ENCODE measurements at places on chromosomes 16 and 17.

GRCh38 chr17:5499476-5500231, 13.3 kb downstream of the MIS12 start:
- DNase-seq: no peak

DNA sequence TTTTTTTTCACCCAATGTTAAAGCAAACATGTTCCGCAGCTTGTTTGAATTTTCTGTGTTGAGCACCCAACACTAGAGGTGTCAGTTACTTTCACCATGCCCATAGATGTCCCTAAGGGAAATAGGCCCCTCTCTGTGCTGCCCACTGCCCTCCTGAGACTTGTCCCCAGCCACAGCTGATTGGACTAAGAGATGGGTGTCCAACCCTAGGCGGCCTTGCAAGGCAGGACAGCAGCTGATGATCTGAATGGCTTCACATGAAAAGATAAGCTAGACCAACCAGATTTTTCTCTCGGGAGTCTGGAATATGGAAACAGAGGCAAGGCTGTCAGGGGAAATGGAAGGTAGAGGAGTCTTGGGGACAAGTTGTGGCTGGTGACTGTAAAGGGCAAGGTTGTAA, 6.1 kb upstream of the CALB2 start:
- no peak for DNase-seq

- no peak for DNase-seq
Measured at GRCh38 chr17:63966646-63967264, 6.0 kb downstream of the SCN4A start.

- no peak for DNase-seq
Measured at GRCh38 chr16:23155445-23156049, 6.3 kb upstream of the USP31 start.

DNA sequence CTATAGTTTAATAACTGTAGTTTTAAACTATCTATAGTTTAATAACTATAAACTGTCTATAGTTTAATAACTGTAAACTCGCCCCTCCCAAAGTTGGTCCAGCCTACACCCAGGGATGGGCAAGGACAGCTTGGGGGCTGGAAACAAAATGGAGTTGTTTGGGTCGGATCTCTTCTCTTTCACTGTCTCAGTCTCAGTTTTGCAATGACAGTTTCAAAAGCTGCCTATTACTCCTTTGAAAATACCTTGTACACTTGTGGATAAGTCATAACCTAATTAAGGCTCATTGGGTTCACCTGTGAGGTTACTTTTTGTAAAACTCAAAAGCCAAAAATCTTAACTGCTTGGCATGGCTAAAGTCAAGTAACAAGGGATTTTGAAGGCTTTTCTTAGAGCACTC, 31.4 kb downstream of the C16orf54 start:
- DNase-seq: no peak

- DNase-seq: no peak
Measured at GRCh38 chr16:17515421-17516210, 44.9 kb upstream of the XYLT1 start.

GRCh38 chr17:64399767-64400156, 9.1 kb upstream of the PECAM1 start:
- DNase-seq: no peak

DNA sequence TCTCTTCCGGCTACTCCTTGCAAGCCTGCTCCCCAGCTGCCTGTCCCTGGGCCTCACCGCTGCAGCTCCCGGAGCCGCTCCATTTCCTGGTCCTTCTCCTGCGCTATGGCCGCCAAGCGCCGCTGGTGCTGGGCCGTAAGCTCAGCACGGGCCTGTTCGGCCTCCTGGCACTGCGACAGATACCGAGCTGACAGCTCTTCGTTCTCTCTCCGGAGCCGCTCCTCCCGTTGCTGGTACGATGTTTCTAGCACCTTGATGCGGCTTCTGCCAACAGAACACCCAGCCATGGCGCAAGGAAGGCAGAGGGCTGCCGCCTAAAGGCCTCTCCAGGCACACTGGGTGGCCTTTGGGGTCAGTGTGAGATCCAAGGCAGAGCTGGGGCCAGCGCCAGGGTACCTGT, 14.9 kb upstream of the MRPL38 start:
- no peak for DNase-seq

DNA sequence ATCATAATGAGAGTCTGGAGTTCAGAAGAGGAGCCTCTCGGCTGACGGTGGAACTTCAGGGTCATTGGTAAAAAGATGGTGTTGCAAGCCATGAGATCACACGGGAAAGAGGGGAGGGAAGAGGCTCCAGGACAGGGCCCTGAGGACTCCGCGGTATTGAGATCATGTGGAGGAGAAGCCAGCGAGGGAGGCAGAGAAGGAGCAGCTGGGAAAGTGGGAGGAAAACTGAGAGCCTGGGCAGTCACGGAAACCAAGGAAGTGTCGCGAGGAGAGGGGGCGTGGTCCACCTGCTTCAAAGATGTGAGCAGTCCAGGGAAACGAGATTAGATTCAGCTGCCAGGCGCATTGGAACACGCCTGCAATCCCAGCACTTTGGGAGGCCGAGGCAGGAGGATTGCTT, 27.7 kb upstream of the SBK1 start:
- no peak for DNase-seq

- DNase-seq: no peak
Measured at GRCh38 chr17:2191227-2191626, 112.4 kb downstream of the SMG6 start.

- DNase-seq: no peak
Measured at GRCh38 chr17:64085650-64086005, 44.3 kb downstream of the ERN1 start.

GRCh38 chr16:11963706-11964105, 1.3 kb upstream of the TNFRSF17 start:
- no peak for DNase-seq

GRCh38 chr17:70621566-70621965, 452.2 kb downstream of the KCNJ2 start:
- DNase-seq: no peak

GRCh38 chr16:89002851-89003830, 26.1 kb upstream of the CBFA2T3 start:
- no peak for DNase-seq

DNA sequence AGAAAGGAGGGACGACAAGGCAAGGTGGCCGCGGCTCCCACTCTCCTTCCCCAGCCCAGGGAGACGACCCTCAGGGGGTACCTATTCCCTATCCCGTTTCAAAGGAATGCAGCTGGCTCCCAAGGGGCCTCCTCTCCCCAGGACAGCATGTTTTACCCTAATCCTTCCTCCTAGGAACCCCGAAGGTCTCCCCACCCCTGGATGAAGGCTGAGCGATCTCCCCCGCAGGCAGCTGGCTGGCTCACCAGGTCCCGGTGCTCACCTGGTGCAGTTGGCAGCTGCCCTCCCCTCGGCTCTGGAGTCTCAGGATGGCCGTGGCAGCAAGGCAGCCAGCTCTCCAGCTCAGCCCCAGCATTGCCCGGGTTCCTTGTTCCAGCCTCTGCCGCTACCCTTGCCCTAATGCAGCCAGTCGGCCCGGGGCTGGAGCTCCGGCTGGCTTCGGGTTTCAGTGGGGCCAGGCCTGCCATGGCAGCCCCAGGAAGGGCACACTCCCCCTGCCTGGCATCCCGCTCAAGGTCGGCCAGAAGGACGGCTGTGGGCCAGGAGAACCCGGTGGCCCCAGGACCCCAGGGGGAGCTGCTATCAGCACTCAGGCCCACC, 4.6 kb downstream of the CLUH start:
- no peak for DNase-seq

DNA sequence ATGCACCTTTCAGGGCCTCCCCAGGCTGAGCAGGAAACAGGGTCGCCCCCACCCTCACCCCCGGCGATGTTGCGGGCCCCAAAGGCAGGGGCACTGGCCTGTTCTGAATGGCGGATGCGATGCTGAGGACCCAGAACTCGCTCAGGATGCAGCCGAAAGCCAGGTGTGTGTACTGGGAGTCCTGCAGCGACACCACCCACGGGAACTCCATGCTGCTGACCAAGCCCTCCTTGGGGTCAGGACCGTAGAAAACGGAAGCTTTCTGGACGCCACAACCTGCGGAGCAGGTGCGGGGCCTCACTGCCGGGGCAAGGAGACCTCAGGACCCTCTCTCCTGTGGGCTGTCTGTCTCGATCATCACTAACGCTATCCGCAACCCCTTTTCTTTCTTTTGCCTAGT, 4.0 kb downstream of the PRSS54 start:
- DNase-seq: no peak

DNA sequence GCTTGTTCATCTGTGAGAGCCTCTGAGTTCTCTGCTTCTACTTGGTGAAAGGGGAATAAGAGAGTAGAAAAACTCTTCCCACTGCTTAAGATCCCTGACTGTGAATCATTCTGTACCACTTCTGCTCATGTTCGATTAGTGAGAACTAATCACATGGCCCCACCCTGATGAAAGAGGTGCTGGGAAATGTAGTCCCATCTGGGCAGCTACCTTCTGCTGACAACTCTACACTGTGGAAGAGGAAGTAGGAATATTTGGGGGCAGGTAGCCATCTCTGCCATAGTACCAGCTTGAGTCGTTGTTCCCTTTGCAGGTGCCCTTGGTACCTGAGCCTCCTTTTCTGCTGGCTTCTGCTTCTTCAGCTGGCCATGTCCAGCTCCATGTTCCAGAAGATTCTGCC, 29.9 kb downstream of the NKD1 start:
- DNase-seq: no peak

GRCh38 chr17:68707031-68707430, 105.9 kb upstream of the FAM20A start:
- peak; percentile 13 for DNase-seq

GRCh38 chr16:19301931-19302330, 16.4 kb downstream of the CLEC19A start:
- no peak for DNase-seq

DNA sequence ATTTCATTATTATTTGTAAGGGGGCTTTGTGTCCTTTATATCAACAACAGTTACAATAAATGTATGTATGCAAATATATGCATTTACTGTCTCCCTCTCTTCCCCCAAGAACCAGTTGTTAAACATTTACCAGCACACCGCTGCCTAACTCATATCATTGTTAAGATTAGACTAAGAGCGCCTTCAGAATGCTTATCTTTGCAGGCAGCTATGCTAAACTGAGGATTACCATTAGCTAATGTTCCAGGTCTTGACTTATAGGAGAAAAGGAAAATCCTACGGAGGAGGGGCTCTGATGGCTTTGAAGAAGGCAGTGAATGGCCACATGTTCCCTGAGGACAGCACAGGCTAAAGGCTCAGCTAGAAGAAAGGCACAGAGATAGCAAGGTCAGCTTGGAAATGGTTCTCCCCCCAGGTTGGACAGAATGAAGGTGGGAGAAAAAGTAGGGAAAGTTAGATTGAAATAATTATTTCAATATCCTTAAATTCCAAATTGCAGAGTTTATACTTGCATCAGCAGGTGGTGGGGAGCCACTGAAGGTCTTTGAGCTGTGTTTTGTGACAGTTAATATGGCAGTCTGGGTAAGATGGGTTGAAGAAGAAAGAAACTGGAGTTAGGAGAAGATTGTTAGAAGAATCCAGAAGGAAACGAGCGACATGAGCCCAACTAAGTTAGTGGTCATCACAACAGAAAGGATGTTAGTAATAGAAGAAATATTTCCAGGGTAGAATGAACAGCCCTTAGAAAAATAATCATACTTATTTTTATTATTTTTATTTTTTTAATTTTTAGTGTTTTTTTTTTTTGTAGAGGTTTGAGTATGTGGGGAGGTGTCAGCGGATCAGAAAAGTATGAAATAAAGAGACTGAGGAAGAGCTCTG, 87.0 kb upstream of the MAF start:
- DNase-seq: peak; percentile 8

DNA sequence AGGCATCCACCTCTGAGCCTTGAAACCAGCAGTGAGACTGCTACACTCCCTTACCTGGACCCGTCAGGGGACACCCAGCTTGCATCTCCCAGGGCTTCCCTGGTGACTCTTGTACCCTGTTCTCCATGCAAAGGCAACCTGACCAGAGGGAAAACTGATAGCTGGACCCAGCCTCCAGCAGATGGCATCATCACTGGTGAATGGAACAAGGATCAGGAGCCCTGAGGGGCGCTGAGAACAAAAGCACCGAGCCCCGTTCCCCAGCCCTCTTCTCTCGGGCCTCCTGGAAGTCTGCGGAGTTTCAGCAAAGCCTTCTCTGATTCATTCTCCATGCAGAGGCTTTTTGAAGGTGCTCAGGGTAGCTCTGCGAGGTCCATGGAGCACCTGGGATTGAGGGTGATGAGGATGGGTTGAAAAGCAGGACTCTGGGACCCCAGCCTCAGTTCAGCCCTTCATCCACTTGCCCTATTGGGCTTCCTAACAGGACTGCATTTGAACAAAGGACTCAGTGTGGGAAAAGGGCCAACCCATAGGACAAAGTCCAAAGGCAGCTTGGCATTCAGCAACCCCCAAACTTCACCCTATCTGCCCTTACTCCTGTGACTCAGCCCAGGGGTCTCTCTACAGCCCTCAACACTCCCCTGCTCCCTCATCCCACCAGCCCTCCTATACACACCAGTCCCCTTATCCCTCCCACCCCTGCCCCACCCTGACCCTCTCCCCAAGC, 45.0 kb upstream of the LHX1 start:
- DNase-seq: no peak

GRCh38 chr17:38588788-38589174, 17.0 kb downstream of the SRCIN1 start:
- no peak for DNase-seq

DNA sequence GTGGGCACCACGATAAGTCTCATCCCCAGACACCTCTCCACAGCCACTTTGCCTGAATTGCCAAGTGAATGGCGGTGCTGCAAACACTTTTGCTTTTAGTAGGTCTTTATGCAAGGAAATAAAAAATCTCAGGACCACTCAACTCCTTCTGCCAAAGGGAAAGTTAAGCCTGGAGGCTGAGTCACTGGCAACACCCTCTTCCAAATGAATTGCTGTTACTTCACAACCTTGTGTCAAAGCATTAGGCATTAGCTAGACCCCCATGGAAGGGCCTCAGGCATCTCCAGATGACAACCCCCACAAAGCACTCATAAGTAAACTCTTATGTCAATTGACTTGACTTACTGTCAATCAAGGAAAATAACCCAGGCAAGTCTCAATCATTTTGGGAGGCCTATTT, 43.0 kb downstream of the RNF112 start:
- no peak for DNase-seq

- no peak for DNase-seq
Measured at GRCh38 chr17:3506054-3506453, 30.3 kb downstream of the ASPA start.

DNA sequence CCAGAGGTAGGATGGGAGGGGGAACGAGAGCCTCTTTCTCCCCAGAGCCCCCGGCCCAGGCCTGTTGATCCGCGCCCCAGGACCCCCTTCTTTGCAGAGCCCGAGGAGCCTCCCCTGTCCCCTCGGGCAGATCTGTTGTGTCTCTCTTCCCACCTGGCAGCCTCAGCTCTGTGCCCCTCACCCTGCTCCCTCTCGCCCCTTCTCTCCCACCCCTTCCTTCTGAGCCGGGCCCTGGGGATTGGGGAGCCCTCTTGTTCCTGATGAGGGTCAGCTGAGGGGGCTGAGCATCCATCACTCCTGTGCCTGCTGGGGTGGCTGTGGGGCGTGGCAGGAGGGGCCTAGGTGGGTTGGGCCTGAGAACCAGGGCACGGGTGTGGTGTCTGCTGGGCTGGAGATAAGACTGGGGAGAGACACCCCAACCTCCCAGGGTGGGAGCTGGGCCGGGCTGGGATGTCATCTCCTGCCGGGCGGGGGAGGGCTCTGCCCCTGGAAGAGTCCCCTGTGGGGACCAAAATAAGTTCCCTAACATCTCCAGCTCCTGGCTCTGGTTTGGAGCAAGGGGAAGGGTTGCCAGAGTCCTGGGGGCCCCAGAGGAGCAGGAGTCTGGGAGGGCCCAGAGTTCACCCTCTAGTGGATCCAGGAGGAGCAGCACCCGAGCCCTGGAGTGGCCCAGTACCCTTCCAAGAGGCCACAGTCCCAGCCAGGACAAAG, 65.4 kb downstream of the MRC2 start:
- no peak for DNase-seq
